IPS-NIHi11 (cell line): ENCODE measurements at places on chromosomes 2 and 18.

DNA sequence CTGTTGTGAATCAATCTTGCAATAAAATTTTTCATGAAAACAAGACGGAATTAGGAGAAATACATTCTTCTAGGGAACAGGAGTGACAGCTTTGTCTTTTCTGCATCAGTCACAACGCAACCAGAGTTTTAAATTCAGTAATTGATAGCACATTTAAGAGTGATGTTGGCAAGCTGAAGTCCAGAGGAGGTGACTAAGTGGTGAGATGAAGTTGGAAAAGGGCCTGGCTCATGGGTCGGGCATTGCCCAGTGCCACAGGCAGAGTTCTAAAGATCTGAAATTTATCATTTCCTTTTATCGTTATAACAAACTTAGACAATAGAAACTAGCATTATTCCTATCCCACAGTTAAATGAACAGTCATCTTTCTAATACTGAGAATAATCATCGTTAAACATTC lies 764.6 kb upstream of the ZEB2 start:
- no peak for DNase-seq

DNA sequence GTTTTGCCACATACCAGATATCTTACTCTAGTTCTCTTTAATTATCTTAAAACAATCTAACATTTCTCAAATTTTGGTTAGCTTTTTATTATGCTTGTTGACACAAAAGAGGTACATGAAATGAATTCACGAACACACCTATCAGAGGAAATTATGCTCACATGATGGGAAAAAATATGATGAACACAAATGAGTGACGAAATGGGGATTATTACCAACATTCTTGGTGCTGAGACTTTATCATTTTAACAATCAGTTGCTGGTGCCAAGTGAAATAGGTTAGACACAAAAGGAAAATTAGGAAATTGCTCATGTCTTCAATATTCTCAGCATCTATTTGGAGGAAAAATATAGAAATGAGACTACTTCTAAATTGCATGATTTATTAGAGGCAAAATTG lies 944.7 kb upstream of the NRXN1 start:
- DNase-seq: no peak

DNA sequence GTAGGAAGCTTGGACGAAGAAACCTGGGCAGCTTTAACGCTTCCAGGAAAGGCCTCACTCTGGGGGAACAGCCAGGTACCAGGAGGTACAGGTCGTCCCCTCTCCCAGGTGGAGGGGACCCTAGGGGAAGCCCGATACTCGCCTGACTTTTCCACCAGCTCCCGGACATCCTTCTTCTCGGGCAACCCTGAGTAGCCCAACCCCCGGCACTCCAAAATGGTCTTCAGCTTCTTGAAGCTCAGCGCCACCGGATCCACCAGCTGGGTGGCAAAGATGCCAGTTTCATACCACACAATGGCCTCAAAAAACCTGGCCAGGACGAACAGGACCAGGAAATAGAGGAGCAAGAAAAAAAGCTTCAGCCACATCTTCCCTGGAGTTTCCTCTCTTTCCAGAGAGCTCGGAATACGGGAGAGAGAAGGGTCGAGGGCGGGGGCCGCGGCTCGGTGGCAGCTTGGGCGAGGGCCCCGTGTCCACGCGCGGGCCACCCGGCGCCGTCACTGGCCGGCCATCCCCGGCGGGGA lies 1.1 kb downstream of the RNF103 start:
- DNase-seq: peak; percentile 18

DNA sequence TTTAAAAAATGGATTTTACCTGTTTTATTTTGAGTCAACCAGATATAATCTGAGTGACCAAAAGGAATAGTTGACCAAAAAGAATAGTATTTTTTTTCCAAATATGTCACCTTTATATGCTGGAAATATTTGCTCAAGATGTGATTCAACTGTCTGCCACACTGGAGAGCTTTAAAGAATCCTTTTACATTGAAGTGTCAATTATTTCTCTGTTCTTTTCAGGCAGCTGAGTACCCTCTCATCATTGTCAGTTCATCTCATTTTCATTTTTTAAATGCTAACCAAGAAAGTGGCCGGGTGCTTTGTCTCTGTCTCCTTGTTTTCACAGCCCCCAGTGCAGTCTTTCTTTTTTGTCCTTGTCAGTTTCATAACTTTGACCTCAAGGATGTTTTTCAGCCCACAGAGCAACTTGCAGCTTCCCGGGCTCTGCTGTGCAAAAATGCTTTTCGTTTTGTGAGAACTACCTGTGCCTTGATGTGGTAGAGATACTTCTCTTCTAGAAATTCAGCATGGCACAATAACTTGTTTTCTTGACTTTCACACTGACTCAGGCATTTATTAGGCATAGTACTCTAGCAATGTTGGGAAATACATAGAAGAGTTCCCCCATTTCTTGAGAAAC lies 23.4 kb upstream of the CERS6 start:
- no peak for DNase-seq

DNA sequence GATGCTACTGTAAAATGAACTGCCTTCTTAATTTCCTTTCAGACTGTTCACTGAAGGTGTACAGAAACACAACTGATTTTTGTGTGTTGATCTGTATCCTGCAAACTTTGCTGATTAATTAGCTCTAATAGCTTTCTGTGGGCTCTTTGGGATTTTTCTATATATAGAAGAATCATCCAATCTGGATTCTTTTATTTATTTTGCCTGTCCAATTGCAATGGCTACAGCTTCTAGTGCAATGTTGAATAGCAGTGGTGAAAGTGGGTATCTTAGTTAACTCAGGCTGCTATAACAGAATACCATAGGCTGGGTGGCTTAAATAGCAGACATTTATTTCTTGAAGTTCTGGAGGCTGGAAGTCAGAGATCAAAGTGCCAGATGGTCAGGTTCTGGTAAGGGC lies 74.4 kb downstream of the ID2 start:
- DNase-seq: no peak

DNA sequence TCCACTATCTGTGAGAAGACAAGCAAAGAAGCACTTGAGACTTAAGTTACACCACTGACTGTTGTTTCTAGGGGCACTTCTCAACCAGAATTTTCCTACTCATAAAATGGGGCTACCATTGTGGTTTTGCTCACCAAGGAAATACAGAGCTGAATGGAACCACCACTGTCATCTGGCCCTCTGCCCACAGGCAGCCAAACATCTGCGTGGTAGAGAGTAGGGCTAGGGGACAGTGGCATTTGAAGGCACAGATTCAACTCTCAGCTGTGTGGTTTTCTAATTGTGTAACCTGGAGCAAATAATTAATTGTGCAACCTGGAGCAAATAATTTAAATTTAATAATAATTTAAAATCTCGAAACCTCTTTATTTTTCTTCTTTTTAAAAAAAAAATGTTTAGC lies 79.6 kb downstream of the PDE11A start:
- no peak for DNase-seq

GRCh38 chr18:31572368-31572767 lies 19.3 kb upstream of the TTR start:
- no peak for DNase-seq

GRCh38 chr18:67608615-67609273 lies 92.2 kb upstream of the DSEL start:
- no peak for DNase-seq

- no peak for DNase-seq
Measured at GRCh38 chr18:69128566-69128965, 272.1 kb upstream of the DOK6 start.

DNA sequence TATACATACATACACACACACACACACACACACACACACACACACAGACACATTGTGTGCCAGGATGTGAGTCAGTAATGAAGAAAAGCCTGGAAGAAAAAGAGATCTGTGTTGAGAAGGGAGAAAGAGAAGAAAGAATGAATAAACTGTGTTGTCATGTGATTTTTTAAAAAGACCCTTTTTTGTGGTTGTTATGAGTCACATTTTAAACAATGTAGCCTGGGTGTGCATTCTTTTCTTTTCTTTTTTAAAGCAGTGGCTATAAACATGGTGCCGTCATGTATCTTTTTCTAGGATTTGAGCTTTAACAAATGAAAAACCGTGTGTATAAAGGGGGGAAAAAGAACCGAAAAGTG lies 87.2 kb downstream of the NRP2 start:
- no peak for DNase-seq

GRCh38 chr2:31327505-31327904 lies 87.0 kb downstream of the XDH start:
- no peak for DNase-seq

- peak; percentile 55 for DNase-seq
Measured at GRCh38 chr18:44943311-44943881, 262.7 kb downstream of the SETBP1 start.

DNA sequence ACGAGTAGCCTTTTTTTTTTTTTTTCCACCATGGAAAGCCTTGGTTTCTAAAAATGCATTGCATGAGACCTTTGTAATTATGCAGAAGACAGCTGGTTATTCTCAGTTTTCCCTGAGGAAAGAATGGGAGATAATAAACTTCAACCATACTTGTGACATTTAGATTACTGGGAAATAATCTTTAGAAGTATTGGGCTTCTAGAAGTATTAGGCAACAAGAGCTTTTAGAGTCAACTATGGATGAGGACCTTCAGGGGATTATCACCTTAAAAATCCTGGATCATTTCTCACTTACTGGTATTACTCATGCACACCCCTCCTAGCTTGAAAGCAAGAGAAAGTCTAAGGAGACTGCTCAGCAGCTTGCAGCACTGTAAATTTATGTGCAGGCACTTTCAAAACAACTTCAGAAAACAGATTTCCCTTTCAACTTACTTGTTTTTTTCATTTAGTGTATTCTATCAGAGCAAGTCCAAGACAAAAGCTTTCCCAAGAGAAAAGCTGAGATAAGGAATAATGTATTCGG lies 175.9 kb downstream of the NRXN1 start:
- no peak for DNase-seq

GRCh38 chr18:72544092-72544886 lies at the start of gene CBLN2:
TSS of gene CBLN2 (minus strand) at chr18:72544342. CDS start at chr18:72542160, 2,182 bp downstream.
- peak; percentile 86 for DNase-seq

DNA sequence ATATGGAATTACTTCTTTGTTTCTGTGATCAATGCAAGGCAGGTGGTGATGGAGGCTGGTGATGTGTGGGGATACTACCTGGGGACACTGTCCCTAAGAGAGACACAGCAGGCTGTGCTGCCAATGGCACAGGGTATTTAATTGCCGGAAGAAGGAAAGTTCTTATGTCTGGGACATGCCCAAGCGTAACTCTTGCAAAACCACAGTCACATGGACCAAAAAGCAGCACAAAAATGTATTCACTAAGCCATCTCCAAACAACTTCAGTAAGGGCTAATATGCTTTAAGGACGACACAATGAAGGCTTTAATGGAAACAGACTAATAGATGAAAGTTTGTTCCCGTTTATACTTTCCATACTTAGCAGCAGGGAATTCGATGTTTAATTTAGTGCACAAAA lies 49.7 kb upstream of the AP1S3 start:
- no peak for DNase-seq

DNA sequence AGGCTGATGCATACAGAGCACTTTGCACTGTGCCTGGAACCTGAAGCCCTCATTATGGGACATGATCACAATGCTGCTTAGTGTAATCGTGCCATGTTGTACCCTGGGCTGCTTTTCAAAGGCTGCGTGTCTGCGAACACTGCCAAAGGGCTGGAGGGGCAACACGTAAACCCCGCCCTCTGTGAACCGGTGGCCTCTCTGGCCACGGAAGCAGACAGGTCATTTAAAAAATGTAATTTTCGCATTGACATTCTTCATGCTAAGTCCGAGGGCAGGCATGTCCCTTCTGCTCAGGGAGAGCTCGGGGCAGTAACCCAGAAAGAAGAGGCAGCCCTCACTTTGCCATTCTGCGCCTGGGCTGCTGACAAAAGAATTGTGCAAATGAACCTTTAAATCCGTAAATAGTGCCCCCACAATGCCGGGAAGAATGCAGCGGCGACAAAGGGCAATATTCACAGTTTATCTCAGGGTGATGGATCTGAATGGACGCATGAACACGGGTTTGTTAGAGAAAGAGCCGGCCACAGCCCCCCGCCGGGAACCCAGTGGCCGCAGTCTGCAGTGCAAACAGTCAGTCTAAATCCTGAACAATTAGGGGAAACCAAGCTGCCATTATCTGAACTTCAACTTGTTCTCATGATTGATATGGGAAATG lies 226.1 kb downstream of the MYCN start:
- peak; percentile 45 for DNase-seq

- DNase-seq: peak; percentile 28
Measured at GRCh38 chr2:54092940-54093339, 22.5 kb upstream of the ACYP2 start.

GRCh38 chr2:95307036-95307435 lies 9.9 kb downstream of the KCNIP3 start:
- DNase-seq: no peak

- DNase-seq: no peak
Measured at GRCh38 chr2:149112713-149113112, 74.2 kb downstream of the LYPD6B start.

DNA sequence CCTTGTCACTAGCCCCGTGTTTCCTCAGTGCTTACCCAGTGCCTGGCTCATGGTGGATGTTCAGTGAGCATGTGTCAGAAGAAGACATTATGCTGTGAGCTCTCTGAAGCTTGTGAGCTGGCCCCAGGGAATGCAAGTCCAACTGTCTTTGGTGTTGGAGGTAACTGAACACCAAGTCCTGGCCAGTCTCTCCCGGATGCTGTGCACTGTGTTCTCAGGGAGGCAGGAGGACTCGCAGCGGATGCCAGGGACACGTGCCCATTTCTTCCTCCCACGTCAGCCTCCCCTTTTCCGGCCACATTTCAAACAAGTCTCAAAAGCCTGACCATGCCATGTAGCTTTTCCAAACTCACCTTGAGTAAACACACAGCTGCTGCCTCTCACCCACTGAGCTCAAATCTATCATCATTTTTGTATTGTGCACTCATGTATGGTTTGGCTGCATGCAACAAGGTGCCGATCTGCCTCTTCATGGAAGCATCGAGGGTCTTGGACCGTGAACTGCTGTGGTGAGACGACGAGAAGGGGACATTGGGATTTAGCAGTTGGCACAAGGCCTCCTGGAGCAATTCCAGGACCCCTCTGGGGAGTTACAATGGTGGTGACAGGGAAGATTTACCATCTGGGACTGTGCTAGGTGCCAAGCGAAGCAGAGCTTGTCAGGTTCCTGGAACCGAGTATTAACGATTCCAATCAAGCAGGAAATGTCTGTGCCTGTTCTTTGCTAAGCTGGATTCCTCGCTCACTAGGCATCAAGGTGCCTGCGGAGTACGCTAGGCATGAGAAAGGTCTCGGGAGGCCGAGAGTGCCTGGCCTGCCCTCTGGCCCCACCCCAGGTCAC lies 44.4 kb upstream of the MGAT4A start:
- DNase-seq: peak; percentile 32

- peak; percentile 46 for DNase-seq
Measured at GRCh38 chr2:1656961-1657841, 87.1 kb downstream of the PXDN start.

DNA sequence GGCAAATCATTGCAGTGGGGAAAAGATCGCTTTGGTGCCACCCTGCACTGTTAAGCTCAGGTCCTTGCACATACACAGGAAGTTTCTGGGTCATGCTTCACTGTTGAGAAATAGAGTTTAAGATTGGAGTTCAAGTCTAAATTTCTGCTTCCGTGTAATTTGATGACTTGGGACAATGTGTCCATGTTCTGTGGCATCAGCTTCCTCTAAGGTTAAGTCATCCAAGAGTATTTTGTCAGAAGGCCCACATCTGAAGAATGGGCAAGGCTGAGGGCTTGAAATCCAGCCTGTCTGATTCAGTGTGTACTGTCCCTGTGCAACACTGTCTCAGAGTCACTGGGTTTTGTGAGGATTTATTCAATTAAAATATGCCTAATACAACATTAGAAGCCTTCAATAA lies 880.7 kb downstream of the SUCLG1 start:
- DNase-seq: no peak
